ENCODE measurements at places on chromosomes 7 and 10.

GRCh38 chr7:88260719-88261118, 40.9 kb upstream of the SRI start:
- DNase-seq = no peak

DNA sequence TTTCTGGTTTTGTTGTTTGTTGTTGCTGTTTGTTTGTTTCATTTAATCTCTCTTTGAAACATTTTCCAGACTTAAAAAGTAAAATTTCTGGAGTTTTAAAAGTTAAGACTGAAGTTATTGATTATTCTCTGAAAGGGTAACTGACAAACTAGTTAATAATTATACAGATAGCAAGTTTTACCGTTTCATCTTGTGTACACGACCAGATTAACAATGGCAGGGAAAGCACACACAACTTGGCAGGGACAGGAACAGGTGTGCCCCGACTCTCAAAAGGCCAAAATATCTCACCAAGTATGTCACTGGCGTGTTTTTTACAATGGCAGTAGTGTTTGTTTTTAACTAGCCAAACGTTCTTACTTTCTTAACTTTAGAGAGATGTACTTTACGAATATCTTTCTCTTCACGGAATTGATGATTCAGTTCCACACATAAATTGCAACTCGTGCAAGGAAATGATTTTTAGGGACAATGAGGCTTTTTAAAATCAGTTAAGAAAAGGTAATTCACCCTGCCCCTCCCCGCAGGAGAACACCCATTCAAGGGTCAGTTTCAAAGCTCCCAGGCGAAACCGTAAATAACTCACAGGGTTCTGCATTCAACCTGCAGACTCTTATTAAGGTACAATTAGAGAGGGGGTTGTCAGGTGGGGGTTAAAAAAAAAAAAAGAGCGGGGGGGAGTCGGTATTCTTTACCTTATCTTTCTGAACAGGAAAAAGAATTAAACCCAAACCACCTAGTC, 3.5 kb downstream of the CTBP2 start:
- DNase-seq = no peak

DNA sequence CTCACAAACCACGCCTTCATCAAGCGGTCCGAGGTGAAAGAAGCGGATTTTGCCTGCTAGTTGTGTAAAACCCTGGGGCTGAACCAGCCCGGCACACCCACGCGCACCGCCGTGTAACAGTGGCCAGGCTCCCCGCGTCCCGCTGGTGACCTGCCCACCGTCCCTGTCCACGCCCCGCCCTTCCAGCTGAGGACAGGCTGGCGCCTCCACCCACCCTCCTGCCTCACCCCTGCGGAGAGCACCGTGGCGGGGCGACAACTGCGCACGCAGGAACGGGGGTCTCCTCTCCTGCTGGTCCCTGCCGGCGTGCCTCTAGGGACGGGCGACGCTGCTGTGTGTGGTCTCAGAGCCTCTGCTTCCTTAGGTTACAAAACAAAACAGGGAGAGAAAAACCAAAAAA, 16.9 kb upstream of the TSPAN33 start:
- DNase-seq = no peak

DNA sequence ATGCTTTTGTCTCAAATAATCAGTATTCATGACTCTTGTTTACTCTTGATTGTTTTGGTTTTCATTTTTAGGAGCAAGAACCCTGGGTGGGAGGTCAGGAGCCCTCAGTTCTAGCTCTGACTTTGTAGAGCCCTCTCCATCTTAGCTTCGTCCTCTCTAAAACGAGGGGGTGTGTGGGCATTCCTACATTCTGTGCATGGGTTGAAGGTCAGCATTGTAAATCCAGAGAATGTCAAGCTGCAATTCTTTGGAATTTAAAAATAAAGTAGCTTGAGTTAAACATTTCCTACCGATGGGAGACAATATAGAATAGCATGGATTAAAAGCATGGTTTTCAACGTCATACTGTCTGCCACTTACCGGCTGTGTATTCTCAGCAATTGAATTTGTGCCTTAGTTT, 128.3 kb downstream of the PRPF18 start:
- DNase-seq = no peak

DNA sequence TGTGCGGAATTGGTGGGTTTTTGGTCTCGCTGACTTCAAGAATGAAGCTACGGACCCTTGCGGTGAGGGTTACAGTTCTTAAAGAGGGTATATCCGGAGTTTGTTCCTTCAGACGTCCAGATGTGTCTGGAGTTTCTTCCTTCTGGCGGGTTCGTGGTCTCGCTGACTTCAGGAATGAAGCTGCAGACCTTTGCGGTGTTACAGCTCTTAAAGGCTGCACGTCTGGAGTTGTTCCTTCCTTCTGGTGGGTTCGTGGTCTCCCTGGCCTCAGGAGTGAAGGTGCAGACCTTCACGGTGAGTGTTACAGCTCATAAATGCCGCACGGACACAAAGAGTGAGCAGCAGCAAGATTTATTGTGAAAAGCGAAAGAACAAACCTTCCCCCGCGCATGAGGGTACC, 670.7 kb downstream of the CNTNAP2 start:
- DNase-seq = no peak

DNA sequence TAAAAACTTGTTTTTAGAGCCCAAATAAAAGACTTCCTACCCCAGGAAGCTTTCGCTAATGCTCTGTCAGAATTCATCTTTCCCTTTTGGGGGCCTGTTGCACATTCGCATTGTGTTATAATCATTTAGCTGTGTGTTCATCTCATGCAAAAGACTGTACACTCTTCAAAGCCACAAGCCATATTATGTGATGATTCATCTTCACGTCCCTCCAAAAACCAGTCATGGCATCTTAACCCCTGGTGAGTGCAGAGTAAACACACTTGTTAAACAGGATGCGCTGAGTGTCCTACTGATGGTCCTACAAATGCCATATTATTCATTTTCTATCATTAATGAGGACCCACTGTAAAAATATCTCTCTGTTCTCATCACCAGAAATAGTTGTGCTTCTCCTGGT, 235.4 kb downstream of the KIAA1217 start:
- no peak for DNase-seq

GRCh38 chr10:129742742-129743550, 221.1 kb downstream of the EBF3 start:
- DNase-seq = no peak

GRCh38 chr7:98681511-98681910, 64.4 kb downstream of the NPTX2 start:
- no peak for DNase-seq

DNA sequence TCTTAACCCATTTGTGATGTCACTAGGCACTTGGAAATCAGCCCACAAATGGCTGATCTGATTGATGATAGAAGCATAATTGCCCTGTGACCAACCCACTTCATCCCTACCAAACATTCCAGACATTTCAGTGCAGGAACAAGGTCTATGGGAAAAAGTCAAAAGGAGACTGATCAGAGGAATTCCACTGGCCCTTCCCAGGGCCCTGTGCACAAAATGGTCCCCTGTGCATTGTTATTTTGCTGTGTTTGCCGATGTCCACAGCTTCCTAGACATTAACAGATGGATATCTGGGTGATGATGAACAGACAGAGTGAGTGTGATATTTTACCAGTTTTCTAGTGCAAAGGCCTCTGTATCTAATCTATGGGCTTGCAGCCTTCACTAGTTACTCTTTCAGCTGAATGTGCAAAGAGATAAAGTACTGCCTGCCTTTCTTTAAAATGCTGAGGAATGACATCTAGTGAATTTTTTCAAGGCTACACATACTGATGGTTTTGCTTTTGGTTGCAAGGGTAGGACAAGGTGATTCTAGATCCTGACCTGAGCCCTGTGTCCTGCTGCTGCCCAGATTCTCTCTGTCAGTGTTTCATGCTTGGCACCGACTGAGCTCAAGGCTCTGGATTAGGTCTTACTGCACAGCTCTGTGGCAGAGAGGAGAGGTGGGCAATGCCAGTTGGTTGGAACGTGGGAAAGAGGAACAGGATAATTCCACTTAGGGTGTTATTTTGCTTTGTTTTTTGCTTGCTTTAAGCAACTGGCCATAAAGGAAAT, 55.4 kb downstream of the CALD1 start:
- no peak for DNase-seq

DNA sequence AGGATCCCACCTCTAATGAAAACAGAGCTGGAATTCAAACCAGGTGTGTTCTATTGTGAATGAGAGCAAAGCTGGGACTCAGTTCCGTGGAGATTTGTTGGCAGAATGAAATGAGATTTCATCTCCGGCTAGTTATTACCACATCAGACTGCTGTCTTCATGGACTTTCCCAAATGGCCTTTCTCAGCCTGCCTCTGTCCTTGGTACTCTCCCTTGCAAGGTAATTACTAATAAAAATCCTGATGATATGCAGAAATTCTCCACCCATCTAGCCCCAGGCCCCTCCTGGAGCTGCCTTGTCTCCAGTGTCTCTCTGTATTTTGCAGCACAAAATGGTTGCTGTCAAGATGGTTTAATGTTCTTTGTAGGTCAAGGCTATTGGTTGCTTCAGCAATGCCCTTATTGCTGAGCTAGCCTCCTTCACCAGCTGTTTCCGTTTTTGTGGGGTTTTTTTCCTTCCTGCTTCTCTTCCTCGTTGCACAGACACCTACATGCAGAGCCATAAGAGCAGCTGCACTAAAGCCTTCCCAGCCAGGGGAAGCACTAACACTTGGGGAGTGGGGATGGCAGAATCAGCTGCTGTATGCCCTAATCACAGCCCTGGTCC, 185.0 kb upstream of the GHITM start:
- DNase-seq = no peak

DNA sequence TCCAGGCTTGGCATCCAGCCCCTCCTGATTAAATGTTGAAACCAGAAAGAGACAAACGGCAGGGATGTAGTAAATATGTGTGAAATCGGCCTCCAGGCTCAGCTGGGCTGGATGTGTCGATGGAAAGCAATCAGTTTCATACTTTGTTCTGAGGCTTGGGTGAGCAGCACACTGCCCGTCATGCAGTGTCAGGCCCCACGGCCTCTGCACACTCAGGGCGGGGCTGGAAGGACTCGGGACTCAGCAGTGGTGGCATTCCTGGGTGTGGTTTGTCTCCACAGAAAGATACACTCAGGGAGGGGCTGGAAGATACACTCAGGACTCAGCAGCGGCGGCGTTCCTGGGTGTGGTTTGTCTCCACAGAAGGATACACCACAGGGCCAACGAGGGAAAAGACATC, 22.0 kb downstream of the ADGRA1 start:
- DNase-seq = no peak

DNA sequence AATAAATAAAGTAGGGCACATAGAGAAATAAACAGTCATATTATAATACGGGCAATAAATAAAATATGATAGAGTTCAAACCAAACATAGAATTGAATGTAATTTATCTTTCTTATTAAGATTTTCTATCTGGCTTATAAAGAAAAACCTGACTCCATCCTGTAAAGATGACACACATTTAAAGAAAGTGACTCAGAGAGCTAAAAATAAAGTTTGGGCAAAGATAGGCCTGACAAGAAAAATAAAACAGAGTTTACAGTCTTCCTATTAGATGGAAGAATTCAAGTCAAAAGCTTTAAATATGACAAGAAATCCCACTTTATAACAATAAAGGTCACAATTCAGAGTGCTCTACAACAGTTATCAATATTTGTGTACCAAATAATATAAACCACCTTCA, 580.6 kb downstream of the PHTF2 start:
- DNase-seq = no peak

GRCh38 chr7:79458796-79459195, 5.3 kb upstream of the MAGI2 start:
- DNase-seq = no peak

GRCh38 chr7:69591805-69592204, 6.5 kb upstream of the AUTS2 start:
- no peak for DNase-seq

DNA sequence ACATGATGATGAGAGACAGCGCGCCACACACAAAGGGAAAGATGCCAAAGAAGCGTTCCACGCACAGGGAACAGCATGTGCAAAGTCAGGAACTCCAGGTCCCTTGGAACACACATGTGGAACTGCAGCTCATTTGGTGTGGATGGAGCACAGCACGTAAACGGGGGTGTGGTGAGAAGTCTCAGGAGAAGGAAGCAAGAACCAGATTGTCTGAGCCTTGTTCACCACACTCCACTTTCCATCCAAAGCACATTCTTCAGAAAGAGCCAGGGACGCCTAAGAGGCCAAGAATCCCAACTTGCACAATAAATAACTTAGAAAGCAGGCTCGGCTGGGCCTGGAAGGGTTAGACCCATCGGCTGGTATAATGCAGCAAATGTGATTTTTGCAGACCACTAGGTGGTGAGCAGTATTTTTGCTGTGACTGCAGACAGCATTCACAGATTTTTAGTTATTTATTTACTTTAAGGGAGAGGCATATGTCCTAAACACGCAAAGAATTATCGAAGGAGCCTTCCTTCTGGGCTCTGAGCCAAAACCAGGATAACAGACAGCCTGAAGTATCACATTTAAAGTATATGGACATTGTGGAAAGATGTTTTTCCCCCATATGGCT, 27.9 kb upstream of the ASCC1 start:
- no peak for DNase-seq

GRCh38 chr10:124032971-124033886, 60.2 kb downstream of the CHST15 start:
- no peak for DNase-seq

DNA sequence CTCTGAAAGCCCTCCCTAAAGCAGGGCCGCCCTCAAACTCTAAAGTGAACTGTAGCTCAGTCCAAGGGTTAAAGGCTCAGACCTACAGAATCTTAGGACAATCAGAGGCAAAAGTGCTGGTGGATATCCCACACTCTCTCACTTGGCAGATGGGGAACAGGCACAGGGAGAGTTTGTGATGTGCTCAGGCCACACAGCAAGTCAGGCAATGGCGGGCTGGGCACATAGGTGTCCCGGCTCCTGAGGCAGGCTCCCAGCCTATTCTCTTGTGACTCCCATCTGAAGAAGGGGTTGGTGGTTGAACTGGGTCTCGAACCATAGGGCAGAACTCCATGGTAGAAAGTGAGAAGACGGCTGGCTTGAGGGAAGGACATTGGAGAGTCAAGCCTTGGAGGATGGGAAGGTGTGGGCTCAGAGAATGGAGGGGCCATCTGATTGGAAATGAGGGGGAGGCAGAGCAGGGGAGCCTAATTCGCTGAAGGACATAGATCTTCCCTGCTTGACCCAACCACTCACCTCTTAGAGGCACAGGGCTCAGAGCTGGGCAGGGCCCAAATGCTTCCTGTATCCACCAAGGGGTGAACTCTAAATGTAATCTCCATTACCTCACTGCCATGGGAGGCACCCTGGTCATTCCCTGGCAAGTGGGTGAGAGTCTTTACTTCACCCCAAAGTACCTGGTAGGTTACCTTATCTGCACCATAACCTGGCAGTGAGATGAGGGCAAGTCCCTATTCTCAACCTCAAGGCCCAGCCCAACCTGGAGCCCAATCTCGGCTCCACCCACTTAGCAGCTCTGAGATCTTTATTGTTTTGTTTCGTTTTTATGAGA, 4.9 kb upstream of the ZMIZ1 start:
- no peak for DNase-seq

GRCh38 chr7:14892961-14893360, 9.6 kb downstream of the DGKB start:
- no peak for DNase-seq

DNA sequence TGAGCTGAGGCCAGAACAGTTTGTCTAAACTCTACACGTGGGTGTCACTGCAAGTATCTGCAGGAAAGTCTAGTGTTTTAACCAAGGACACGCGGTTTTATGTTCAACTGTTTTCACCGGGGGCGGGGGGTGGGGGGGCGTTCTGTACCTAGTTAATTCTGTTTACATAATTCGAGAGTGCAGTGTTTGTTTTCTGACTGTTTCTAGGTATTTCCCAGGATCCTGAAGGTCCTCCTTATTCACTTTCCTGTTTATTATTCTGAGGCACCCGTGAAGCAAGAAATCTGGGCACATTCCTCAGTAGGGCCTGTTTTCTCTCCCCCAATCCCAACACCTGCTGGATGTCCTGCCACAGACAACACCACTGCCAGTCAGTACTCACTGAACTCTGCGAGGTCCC, 7.6 kb downstream of the LOXL4 start:
- no peak for DNase-seq

GRCh38 chr10:117878626-117879025, 168.1 kb downstream of the RAB11FIP2 start:
- DNase-seq = no peak

Measured in stimulated activated CD8-positive, alpha-beta memory T cell treated with anti-CD3 and anti-CD28 coated beads, Interleukin-4, amount 100 ng/mL, for 1 hour (primary cell).